ENCODE measurements at places on chromosomes 5 and 9. TPM values are rescaled to one million over a fixed set of nuclear protein-coding genes. Genes with fewer than 3 reads are reported as not detected.

Gene DAP
- total RNA-seq = 34.1 TPM

Gene CCL27
- not detected for total RNA-seq

DNA sequence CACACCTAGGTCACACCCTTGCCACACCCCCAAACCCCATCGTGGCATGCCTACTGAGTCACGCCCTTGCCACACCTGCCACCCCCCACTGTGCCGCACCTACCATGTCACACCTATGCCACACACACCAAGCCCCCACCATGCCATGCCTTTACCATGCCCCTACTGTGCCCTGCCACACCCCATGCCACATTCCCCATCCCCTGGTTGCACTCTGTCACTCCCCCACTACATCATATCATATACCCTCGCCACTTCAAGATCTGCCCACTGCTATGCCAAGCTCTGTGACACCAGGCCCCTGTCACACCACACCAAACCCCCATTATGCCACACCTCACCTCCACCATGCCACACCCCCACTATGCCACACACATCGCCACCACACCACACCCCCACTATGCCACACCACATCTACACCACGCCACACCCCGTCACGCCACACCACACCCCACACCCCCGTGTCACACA, 101.2 kb downstream of the OLFM1 start:
- H3K4me3 ChIP-seq = no peak overlapping the region
- no peaks in the 10 kb centered on the region for H3K4me1 ChIP-seq
- no peak for DNase-seq
- H3K27ac ChIP-seq = no peak overlapping the region

- no peak overlapping the region for H3K4me3 ChIP-seq
- H3K4me1 ChIP-seq = no peaks in the 10 kb centered on the region
- H3K36me3 ChIP-seq = no peaks in the 10 kb centered on the region
- no peak for DNase-seq
These were observed 48.1 kb upstream of the NR4A3 start for GRCh38 chr9:99773468-99774138.

- H3K4me1 ChIP-seq = no peaks in the 10 kb centered on the region
- H3K4me3 ChIP-seq = no peak overlapping the region
- DNase-seq = no peak
- H3K27ac ChIP-seq = no peak overlapping the region
These were observed 171.1 kb downstream of the TARS1 start for GRCh38 chr5:33611877-33612276.

DNA sequence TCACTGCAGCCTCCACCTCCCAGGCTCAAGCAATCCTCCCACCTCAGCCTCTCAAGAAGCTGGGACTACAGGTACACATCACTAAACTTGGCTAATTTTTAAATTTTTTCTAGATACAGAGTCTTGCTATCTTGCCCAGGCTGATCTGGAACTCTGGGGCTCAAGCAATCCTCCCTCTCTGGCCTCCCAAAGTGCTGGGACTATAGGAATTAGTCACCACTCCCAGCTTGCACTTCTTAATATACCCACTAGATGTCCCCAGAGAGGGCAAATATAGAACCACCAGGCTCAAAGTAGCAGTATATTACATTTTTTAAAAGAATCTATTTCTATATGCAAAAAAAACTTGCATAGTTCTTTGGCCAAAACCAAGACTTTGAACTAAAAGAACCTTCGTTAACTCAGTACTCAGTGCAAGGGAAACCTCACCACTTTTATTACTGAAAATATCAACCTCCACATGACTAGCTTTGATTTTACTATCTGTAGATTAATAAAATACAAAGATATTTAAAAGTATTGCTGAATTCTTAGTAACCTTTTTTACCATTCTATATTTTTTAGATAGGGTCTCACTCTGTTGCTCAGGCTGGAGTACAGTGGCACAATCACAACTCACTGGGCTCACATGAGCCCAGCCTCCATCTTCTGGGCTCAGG, 25.8 kb upstream of the HSD17B3 start:
- DNase-seq = peak; percentile 37
- H3K27me3 ChIP-seq = no peaks in the 10 kb centered on the region

- no peak overlapping the region for H3K27ac ChIP-seq
- H3K36me3 ChIP-seq = peaks cover 3% of the 10 kb centered on the region
- no peak for DNase-seq
- H3K4me3 ChIP-seq = no peak overlapping the region
- no peaks in the 10 kb centered on the region for H3K27me3 ChIP-seq
These were observed 94.1 kb downstream of the GPR21 start for GRCh38 chr9:123127512-123128075.

- DNase-seq = no peak
- no peaks in the 10 kb centered on the region for H3K27me3 ChIP-seq
- H3K27ac ChIP-seq = no peak overlapping the region
- no peaks in the 10 kb centered on the region for H3K4me1 ChIP-seq
- no peaks in the 10 kb centered on the region for H3K36me3 ChIP-seq
These were observed 142.4 kb downstream of the NMUR2 start for GRCh38 chr5:152262667-152263066.

Measured in T-cell (primary cell).